T-helper 2 cell treated with Interferon-gamma antibody and Interleukin-4, amounts not matched to agents 5 μg/mL and 100 μg/mL, for 36 hours (primary cell): ENCODE measurements at places on chromosomes 4 and X.

DNA sequence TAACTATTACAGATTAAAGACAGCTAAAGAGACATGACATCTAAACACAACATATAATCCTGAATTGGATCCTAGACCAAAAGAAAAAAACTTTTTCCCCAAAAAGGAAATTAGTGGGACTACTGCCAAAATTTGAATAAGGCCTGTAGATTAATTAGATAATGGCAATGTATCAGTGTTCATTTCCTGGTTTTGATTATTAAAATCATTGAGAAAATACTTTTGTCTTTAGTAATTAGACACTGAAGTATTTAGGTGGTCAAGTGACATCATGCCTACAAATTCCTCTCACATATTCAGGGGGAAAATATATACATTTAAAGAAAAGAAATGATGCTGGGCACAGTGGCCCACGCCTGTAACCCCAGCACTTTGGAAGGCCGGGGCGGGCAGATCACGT lies 10.4 kb upstream of the USO1 start:
- no peak for DNase-seq

DNA sequence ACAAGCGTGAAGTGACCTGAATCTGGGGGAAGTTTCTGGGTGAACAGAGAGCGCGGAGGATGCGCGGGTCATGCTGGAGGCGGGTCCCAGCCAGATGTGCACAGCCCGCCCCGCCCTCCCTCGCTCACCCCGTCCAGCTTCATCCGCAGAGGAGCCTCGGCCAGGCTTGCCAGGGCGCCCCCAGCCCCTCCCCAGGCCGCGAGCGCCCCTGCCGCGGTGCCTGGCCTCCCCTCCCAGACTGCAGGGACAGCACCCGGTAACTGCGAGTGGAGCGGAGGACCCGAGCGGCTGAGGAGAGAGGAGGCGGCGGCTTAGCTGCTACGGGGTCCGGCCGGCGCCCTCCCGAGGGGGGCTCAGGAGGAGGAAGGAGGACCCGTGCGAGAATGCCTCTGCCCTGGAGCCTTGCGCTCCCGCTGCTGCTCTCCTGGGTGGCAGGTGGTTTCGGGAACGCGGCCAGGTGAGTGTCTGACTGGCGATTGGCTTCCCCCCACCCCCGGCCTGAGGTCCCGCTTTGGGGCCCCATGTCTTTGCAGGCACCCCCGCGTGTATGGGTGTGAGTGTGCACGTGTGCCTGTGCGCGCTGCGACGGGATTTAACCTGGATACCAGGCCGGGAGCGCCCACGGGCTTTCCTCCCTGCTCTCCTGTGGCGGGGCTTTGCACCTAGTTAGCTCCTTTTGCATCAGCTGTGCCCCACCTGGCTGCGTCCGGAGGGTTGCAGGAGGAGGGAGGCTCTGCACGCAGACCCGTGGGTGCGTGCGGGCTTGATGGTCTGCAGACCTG lies at the start of gene EGFL6:
Gene EGFL6 (plus strand): TSS at position 123 of the 782 bp plus-strand sequence. CDS start 261 bp downstream, at position 384.
- DNase-seq: no peak

GRCh38 chr4:130393642-130394041 lies 1297.7 kb downstream of the C4orf33 start:
- DNase-seq: no peak

GRCh38 chrX:33892670-33893069 lies 239.4 kb downstream of the FAM47A start:
- DNase-seq: no peak

DNA sequence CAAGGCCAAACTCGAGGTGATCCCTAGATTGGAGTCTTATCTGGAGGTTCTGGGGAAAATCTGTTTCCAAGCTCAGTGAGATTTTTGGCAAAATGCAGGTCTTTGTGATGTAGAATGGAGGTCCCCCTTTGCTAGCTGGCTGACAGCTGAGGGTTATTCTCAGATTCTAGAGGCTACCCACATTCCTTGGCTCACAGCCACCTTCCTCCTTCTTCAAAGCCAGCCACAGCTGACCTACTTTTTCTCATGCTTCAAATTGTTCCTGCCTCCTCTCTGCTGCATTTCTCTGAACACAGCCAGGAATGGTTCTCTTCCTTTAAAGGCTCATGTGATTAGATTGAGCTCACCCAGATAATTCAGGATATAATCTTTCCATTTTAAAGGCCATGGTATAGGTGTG lies 86.9 kb downstream of the VCX3A start:
- DNase-seq: no peak

DNA sequence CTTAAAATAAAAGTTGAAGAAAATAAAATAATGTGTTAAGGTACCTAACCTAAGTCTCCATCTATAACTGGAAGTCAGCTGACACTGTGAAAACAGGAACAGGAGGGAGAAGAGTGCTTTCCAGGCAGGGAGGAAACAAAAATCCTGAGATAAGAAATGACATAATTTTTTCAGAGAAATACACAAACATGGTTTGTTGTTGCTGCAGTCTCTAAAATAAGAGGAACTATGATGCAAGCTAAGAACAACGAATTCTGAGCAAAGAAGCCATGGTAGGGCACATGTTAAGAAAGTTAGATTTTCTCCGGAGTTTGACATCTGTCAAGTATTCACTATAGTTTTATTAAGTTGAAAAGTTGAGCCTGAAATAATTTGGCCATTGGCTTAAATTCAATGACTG lies 26.9 kb downstream of the PAPSS1 start:
- DNase-seq: no peak

- no peak for DNase-seq
Observed at GRCh38 chrX:39907964-39908661, 189.6 kb downstream of the BCOR start.

- DNase-seq: no peak
Observed at GRCh38 chr4:23769406-23769805, 120.4 kb downstream of the PPARGC1A start.

DNA sequence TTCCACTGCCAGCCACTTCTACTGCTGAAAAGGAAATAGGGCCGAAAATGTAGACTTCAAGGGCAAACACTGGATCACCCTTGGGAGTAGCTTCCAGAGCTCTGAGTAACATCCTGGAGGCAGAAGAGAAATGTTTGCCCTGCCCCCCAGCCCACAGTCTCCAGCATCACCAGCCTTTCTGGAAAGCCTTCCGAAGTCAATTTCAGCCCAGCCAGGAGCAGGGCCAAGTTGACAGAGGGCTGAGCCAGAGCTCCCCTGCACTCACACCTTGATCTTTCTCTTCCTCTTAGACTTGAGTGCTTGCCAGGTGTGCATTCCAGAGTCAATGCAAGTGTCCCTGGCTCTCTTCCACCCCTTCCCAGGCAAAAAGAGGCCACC lies 35.2 kb downstream of the SLC25A5 start:
- no peak for DNase-seq

- no peak for DNase-seq
Observed at GRCh38 chr4:16206848-16207247, 19.4 kb downstream of the TAPT1 start.

DNA sequence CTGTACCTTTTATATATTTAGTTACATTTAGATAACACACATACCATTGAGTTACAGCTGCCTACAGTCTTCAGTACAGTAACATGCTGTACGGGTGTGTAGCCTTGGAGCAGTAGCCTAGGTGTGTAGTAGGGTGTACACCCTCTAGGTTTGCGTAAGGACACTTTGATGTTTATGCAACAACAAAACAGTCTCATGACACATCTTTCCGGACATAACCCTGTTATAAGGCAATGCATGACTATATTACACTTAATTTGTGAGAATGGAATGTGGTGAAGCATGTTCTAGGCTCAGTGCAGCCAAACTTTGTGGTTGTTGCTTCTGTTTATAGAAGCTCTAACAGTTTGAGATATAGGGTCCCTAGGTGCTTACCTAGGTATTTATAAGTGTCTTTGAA lies 65.4 kb downstream of the SPRY1 start:
- no peak for DNase-seq

DNA sequence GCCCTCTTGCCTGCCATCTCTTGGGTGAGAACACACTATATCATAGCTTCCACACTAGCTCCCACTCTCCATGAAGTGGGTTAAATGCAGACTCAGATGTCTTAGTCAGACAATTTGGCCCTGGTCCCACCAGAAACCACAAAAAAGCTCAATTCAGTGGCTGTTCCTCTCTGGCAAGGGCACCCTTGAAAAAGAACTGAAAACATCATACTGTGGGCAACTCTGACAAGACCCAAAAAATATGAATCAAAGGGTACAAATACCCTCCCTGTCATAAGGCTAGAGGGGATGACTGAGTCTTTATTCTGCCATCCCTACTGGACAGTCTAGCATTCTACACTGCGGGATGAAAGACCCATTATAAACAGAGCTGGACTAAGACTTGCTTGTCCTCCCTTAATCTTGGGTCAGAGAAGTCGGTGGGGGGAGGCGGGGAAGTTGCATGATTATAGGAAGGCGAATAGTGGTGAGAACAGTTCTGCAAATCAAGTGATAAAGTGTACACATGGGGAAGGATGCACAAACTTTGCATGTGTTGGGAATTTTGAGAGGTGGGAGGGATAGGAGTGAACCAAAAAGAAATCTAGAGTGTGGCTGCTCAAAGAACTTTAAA lies 172.1 kb downstream of the OPHN1 start:
- no peak for DNase-seq

- DNase-seq: no peak
Observed at GRCh38 chr4:156475322-156475721, 496.3 kb downstream of the PDGFC start.

DNA sequence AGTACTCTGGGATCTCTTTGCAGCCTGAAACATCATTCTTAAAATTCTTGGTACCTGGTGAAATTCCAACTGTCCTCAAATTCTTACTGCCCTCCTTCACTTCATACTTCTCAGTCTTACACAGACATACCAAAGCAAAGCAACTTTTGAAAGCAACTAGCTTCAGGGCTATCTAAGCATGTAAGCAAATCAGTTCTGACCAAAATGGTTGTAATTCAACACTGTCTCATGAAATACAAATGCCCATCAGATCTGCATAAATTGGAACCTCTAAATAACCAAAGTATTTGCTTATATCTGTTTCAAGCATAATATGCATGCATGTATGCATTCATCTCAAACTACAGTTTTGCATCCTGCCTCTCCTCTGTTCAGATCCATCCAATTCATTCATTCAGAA lies 308.1 kb upstream of the PPARGC1A start:
- DNase-seq: no peak

- no peak for DNase-seq
Observed at GRCh38 chr4:182629096-182629495, 288.1 kb downstream of the DCTD start.

GRCh38 chr4:41145571-41146078 lies 68.7 kb downstream of the APBB2 start:
- no peak for DNase-seq

DNA sequence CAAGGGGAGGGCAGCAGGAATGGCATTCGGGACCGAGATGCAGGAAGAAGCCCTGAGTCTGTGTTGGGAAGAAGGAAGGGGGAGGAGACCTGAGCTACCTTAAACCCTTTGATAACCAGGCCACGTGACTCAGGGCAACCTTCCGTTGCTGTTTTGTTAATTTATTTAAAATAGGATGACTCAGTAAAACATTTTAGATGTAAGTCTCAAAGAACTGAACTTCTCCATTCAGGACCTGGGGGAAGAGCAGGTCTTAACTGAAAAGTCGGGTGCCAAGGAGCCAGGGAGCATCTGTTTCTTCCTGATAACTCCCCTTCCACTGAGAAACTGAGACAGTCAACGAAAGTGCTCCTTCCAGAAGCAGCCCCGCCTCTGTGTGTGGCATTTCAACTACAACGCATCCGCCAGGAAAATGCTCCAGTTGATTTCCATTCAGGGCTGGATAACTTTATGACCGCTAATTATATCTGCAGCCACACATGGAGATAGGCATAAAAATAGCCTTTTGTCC lies 88.0 kb downstream of the IRF2 start:
- no peak for DNase-seq

- DNase-seq: no peak
Observed at GRCh38 chrX:130497531-130497930, 95.7 kb downstream of the RBMX2 start.

GRCh38 chrX:24357106-24357505 lies 3.3 kb upstream of the SUPT20HL1 start:
- DNase-seq: no peak

DNA sequence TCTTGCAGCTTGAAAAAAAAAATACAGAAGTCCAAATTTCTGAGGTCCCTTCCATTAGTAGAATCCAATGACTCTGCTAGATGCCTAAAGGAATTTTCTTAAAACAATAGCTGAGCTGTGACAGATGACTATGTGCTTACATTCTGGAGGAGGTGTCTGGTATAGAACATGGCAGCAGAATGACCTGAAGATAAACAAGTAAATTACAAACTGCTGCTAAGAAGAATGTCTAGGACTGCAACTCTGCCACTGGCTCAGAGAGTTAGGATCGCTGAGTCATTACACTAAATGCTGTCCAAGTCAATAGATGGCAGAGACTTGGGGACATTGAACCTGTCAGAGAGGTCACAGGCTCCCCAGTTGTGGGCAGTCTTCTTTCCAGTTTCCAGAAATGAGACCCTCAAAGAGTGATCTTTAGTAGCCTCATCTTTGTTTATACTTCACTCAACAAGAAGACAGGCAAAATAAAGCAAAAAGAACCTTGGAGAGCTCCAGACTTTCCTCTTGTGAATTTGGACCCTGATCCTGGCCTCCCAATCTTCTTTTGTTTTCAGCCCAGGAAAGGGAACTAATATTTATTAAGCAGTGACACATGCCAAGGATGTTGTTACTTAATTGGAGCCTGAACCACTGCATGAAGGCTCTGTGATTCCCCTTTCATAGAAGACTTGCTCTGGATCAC lies 56.4 kb upstream of the SCML1 start:
- DNase-seq: no peak

DNA sequence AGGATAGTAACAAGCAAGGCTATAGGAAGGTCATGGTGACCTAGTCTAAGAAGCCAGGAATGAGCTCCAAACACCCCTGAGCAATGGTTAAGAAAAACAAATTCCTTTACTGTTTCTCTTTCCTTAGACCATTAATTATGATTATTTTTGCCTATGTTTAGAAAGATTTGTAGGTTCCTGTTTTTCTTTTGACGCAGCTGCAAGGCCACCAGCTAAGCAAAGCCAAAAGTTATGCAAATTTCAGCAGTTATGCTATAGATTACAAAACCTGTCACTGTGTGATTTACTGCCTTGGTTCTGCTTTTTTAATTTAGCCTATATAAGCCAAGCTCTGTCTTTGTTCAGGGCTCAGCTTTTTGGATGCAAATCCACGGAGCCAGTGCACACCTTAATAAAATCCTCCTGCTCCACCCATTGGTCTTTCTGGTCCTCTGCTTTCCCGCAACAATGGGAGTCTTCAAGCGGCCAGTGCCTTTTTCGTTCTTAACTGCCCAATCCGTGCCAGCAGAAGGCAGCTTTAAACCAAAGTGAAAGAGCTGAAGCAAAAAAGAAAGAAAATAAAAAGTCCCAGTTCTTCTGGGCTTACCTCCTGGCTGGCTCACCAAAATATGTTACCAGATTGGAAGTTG lies 1.4 kb upstream of the CEP135 start:
- DNase-seq: peak; percentile 8

- DNase-seq: no peak
Observed at GRCh38 chr4:25750874-25751273, 95.2 kb downstream of the SLC34A2 start.

DNA sequence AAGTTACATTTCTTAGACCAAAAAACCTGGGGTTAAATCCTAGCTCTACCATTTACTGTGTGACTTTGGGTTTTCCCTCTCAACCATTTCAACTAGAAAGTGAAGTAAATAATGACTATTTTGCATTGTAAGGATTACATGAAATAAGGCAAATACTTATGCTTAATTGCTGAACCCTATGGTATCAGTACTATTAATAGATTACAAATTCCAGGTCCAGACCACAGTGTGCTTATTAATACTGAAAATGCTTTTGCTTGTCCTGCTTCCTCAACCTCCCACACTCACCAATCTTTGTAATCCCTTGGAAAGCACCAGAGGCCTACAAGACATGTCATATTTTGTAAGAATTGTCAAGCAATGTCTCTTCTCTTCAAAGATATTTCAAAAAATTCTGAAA lies 456.5 kb downstream of the SPOCK3 start:
- no peak for DNase-seq

- no peak for DNase-seq
Observed at GRCh38 chrX:124518885-124519284, 172.5 kb downstream of the SH2D1A start.
